G401 (cell line): ENCODE measurements at places on chromosomes 12 and 14.

GRCh38 chr12:75756111-75756510 lies 244.7 kb upstream of the KRR1 start:
- no peak for DNase-seq

GRCh38 chr14:104148433-104149277 lies 10.3 kb downstream of the KIF26A start:
- DNase-seq: no peak

DNA sequence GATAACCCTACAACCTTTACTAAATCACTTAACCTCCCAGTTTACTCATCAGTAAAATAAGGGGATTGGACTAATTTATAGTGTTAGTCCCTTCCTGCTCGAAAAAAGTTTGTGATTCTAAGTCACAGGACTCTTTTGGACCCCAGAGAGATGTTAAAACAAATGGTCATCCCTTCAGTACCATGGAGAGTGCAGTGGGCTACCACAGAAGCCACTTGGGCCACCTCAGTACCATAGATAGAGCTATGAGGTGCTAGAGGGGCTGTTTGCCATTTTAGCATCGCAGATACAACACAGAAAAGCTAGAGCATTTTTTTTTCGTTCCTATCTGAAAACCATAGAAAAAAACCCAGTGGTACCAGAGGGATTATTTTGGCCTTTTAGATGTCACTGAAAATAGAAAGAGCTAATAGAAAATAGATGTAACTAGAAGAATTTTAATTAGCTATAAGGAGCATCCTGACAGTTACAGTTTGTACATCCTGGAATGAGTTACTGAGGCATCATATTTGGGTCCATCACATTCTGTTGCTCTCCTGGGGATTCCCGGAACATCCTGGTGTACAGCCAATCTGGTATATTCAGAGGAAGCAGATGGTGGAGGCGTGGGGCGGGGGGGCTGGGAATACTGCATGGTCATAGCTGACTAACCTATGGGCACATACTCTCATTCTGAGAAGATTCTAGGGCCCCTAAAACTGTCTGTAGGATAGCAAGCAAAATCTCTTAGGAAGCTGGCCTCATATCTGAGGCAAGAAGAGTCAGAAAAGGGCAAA lies 2.8 kb downstream of the ZNF219 start:
- DNase-seq: peak; percentile 88

DNA sequence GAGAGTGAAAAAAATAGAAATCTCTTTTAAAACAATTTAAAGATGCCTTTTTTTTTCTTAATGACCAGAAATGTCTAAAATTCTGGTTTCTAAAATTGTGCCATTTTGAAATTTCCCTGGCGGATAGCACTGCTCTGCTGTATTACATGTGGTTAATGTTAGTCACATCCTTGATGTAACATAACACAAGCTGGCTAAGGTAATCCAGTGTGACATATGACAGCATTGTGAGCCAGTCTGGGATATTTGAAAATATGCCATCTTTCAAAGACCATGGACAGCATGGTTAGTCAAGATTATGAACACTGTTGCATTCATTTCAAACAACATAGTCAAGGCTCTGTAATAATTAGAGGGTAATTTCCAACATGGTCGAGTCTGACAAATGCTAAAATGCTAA lies 133.2 kb downstream of the ALX1 start:
- DNase-seq: no peak
